ENCODE measurements at places on chromosomes 12 and 14. TPM values are rescaled to one million over a fixed set of nuclear protein-coding genes. Genes with fewer than 3 reads are reported as not detected.

The MUCL1 gene
- not detected for total RNA-seq

The MAP3K9 gene
- total RNA-seq: 1.4 TPM

The ALX1 gene
- 3.8 TPM for total RNA-seq

The ADAM21 gene
- total RNA-seq: 0.33 TPM

The LRFN5 gene
- 25.5 TPM for total RNA-seq

The PLA2G1B gene
- total RNA-seq: not detected

The DTX1 gene
- under 0.01 TPM for total RNA-seq

The PMEL gene
- total RNA-seq: 1.5 TPM

The CMA1 gene
- total RNA-seq: not detected

The MMP17 gene
- total RNA-seq: 28.1 TPM

The GNPTAB gene
- total RNA-seq: 31.0 TPM

The ZFHX2 gene
- total RNA-seq: 0.62 TPM

The CLEC2A gene
- total RNA-seq: not detected

The ART4 gene
- total RNA-seq: not detected

The OR4E2 gene
- 0.12 TPM for total RNA-seq

The CEBPE gene
- total RNA-seq: not detected

The ZNF891 gene
- 1.00 TPM for total RNA-seq

The KRT83 gene
- not detected for total RNA-seq

The POTEG gene
- not detected for total RNA-seq

The KRT82 gene
- not detected for total RNA-seq

The HOXC5 gene
- total RNA-seq: not detected

The HAL gene
- under 0.01 TPM for total RNA-seq

The TAS2R43 gene
- 5.3 TPM for total RNA-seq

The PTPRO gene
- total RNA-seq: 0.55 TPM

The IGF1 gene
- 0.25 TPM for total RNA-seq
